Thyroid gland (tissue), 4 donors: ENCODE measurements at places on chromosomes 6 and 20. TPM values are rescaled to one million over a fixed set of nuclear protein-coding genes. Genes with fewer than 3 reads are reported as not detected.

DNA sequence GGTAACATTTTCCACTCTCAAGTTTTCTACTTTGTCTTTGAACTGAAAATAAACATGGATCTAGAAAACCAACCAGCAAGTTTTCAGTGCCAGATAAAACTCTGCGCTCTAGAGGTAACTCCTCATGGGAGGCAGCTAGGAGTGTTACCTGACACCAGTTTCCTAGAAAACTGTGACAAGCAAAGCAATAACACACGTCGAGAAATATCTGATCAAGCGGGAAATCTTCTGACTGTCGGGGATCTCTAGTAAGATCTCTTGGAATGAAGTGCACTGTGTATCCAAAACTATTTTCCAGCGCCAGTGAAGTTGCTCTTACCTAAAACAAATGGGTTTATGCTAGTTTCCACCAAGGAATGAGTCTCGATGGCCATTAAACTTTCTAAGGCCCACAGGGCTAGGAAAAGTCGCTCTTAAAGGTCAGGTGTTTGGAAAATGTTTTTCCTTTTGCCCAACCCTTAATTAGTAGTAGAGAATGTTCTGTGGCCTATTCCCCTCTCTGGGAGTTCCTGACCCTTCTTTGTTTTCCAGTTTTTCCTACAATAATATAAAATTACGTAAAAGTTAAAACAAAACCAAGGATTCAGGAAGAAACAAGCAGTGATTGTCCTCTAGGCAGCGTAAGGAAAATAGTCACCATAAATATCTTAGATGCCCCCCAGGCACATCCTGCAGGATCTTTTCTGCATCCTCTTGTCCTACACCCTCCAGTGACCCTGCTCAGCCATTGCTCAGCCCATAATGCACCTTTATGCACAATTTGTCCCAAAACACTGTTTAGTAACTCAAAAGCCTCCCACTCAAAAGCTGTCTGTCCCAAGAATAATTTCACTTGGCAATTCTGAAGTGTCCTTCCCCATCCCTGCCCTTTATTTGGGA is 137.7 kb upstream of the AKAP12 start:
- DNase-seq = no peak

GRCh38 chr6:147525519-147526209 is 17.2 kb downstream of the SAMD5 start:
- no peak for DNase-seq

- DNase-seq = no peak
Observed at GRCh38 chr6:88377976-88378568, 211.9 kb upstream of the CNR1 start.

The TCF15 gene
- total RNA-seq = not detected

DNA sequence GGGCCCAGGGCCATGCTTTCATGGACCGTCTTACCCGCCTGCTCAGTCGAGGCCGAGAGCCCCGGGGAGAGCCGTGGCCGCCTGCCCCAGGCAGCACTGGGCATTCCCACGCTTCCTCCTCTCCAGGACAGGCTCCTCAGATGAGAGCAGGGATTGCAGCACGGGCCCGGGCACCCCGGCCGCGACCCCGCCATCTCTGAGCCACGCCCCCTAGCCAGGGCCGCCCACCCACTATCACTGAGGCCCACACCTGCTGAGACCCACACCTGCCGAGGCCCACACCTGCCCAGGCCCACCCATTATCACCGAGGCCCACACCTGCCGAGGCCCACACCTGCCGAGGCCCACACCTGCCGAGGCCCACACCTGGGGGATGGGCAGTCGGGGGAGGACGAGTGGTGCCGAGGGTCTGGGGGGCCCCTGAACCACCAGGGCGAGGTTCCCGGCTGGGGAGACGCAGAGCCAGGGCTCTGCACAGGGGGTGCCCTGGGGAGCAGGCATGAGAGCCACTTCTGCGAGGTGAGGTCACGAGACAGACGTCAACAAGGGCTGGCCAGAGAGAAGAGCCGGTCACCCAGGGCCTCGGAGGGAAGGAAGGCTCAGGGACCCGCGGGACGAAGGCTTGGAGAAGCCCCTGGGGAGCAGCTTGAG is 235.6 kb downstream of the ERMARD start:
- no peak for DNase-seq

DNA sequence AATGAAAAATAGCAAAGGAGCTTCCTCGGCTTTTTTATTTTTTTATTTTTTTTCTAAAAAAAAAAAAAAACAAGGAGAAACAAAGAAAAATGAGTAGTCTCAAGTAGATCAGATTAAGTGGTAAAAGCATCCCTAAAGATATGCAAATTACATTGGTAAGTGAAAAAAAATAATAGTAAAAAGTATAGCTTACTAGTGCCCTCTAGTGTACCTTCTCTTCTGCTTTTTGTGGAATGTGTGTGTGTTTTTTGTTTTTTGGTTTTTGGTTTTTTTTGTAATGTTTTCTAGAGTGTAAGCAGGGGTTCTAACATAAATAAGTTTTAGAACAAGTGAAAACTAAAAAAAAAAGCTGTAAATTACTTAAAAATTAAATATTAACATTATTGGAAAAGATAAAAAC is 1062.0 kb downstream of the HACE1 start:
- no peak for DNase-seq

The RARS2 gene
- 38.7 TPM for total RNA-seq

The ZNF165 gene
- 3.2 TPM for total RNA-seq

DNA sequence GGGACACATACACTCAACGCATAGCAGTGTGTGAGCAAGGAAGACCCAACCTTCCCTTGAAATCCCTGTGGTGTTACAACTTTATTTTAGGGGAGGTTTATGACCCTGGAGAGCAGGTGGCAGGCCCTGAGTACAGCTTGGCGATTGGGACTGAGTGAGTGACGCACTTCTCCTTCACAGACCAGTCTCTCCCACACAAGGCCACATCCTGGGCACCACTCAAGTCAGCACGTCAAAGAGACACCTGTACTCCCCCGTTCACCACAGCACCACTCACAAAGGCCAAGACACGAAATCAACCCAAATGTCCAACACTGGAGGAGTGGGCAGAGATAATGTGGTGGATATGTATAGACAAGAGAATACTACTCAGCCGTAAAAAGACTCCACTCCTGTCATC is 57.0 kb upstream of the FRMD1 start:
- DNase-seq = no peak

GRCh38 chr6:107712665-107713551 is 111.2 kb downstream of the SCML4 start:
- DNase-seq = no peak

DNA sequence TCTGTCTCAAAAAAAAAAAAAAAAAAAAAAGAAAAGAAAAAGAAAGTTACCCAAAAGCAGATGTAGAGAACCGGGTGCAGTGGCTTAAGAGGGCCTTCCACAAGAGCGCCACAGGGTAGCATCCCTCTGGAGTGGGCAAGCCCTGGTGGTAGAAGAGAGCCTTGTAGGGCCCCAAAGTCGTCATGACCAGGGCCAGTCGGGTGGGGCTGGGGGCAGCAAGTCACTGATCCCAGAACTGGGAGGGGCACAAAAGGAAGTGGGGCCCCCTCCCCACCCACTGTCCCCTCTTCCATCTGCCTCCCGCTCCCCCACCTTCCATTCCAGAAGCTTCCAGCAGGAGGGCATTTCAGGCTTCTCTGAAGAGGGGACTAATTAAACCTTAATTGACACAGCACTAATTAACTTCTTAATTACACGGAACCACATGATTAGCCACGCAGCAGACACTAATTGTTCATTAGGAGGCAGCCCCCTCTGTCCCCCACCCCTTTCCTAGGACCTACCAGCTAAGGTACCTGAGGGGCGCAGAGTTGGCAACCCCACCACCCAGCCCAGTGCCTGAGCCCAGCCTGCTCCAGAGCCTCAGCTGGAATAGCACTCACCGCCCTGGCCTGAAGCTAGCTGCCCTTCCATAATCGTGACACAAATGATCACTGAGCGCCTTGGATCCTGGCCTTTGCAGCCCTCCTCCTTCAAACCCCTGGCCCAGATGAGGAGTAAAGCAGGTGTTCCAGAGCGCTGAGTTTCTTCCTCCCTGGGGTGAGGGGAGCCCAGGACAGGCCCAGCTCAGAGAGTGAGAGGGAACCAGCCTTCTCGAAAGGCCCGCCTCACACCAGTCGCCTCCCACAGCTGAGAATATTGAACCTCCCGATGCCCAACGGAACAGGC is 34.8 kb downstream of the MDFI start:
- no peak for DNase-seq

The TLDC2 gene
- total RNA-seq = 0.81 TPM

GRCh38 chr6:14695579-14695978 is 550.3 kb upstream of the JARID2 start:
- no peak for DNase-seq

The VIP gene
- 2.2 TPM for total RNA-seq

The TFAP2D gene
- not detected for total RNA-seq

GRCh38 chr6:95784869-95785268 is 207.5 kb downstream of the MANEA start:
- DNase-seq = no peak

GRCh38 chr6:149965194-149966020 is 1.7 kb downstream of the ULBP1 start:
- DNase-seq = peak; percentile 13

The SYCP2L gene
- total RNA-seq = 1.0 TPM

GRCh38 chr6:157066781-157067491 is 256.4 kb downstream of the TMEM242 start:
- no peak for DNase-seq
